Adrenal gland (tissue), 19 donors: ENCODE measurements at places on chromosomes 7 and 10. TPM values are rescaled to one million over a fixed set of nuclear protein-coding genes. Genes with fewer than 3 reads are reported as not detected.
A peak's percentile ranks its signal among the peaks of the same experiment; 100 is the strongest.

DNA sequence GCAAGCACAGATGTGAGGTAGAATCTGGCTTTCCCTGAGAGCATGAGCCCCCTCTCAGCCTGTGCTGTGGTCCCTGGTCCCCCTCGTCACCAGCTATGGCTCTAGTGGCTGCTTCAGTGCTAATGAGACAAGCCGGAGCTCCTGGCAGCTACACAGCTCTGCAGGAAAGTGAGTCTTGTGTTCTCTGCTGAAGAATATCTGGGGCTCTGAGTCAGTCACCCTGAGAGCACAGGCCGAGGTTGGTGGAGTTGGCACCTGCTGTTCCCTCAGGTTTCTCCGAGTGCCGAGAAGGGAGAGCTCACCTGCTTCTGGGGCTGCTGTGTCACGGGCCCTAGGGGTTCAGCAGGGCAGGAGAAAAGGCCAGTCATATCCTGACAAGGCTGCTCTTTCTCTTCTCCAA, 37.2 kb upstream of the GJD4 start:
- peaks cover 14% of the 10 kb centered on the region for H3K4me1 ChIP-seq
- no peak overlapping the region for H3K4me3 ChIP-seq
- no peak for DNase-seq
- no peaks in the 10 kb centered on the region for H3K36me3 ChIP-seq

DNA sequence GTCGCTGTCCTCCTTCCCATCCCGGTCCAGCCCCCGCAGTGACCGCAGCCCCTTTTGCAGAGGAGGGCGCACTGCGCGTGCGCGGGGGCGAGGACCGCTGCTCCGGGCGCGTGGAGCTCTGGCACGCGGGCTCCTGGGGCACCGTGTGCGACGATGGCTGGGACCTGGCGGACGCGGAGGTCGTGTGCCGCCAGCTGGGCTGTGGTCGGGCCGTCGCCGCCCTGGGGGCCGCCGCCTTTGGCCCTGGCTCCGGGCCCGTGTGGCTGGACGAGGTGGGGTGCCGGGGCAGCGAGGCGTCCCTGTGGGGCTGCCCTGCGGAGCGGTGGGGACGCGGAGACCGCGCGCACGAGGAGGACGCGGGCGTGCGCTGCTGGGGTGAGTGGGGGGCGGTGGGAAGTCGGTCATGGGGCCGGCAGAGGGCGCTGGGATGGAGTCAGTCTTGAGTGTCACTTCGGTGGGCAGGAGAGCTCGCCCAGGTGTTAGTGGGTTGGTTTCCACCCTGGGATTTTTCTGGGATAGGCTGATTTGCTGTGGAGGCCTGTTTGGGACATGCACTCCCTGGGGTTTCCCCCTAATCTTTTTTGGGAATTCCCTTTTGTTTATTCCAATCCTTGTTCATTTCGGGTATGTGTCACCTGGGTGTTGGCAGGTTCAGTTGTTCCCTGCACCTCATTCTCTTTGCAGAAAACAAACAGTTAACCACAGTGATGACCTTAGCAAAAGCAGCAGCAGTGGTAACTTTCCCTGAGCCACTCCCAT, 11.6 kb downstream of the SCART1 start:
- no peaks in the 10 kb centered on the region for H3K36me3 ChIP-seq
- DNase-seq, result no peak
- H3K27ac ChIP-seq, result no peak overlapping the region

DNA sequence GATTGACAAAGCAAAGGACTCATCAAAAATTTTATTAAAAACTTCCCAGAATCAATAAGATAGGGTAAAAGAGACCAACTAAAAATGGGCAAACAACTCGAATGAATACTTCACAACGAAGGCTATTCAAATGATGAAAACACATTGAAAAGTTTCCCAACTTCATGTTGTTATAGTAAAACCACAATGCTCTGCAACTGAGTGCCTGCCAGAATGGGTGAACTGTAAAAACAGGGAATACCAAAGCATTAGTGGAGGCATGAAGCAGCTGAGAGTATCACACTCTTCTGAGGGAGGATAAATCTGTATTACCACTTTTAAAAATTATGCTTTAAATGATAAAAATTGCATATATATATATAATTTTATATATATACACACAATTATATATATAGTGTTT, 1214.7 kb downstream of the SORCS3 start:
- no peaks in the 10 kb centered on the region for H3K4me1 ChIP-seq
- no peak overlapping the region for H3K27ac ChIP-seq
- no peaks in the 10 kb centered on the region for H3K36me3 ChIP-seq
- DNase-seq, result no peak
- H3K27me3 ChIP-seq, result no peaks in the 10 kb centered on the region
- no peak overlapping the region for H3K4me3 ChIP-seq

- H3K36me3 ChIP-seq, result no peaks in the 10 kb centered on the region
- H3K27me3 ChIP-seq, result no peaks in the 10 kb centered on the region
- no peak overlapping the region for H3K27ac ChIP-seq
- DNase-seq, result no peak
These were observed 626.9 kb downstream of the ZWINT start for GRCh38 chr10:55734112-55734511.

DNA sequence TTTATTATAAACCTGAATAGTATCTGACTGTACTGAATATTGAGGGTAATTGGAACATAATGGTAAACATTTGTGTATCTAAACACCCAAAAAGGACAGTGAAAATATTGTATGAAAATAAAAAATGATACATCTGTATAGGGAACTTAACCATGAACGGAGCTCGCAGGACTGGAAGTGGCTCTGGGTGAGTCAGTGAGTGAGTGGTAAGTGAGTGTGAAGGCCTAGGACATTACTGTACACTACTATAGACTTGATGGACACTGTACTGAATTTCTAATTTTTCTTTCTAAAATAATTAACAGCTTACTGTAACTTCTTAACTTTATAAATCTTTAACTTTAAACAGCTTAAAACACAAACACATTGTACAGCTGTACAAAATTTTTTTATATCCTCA, 454.5 kb upstream of the FZD8 start:
- no peaks in the 10 kb centered on the region for H3K4me1 ChIP-seq
- DNase-seq, result no peak
- H3K27me3 ChIP-seq, result no peaks in the 10 kb centered on the region
- H3K27ac ChIP-seq, result no peak overlapping the region

- H3K27ac ChIP-seq, result peak overlapping the region; percentile 52
- H3K36me3 ChIP-seq, result no peaks in the 10 kb centered on the region
- H3K4me1 ChIP-seq, result no peaks in the 10 kb centered on the region
- no peak for DNase-seq
These were observed 570.8 kb upstream of the MGMT start for GRCh38 chr10:128896116-128896795.

Gene PAPSS2
- 512 TPM for total RNA-seq

- H3K27ac ChIP-seq, result no peak overlapping the region
- H3K4me1 ChIP-seq, result no peaks in the 10 kb centered on the region
- H3K36me3 ChIP-seq, result no peaks in the 10 kb centered on the region
- H3K27me3 ChIP-seq, result no peaks in the 10 kb centered on the region
These were observed 51.3 kb downstream of the BRAF start for GRCh38 chr7:140873434-140873833.

GRCh38 chr7:44215531-44215930, 14.8 kb downstream of the YKT6 start:
- H3K4me1 ChIP-seq, result no peaks in the 10 kb centered on the region
- DNase-seq, result no peak
- H3K36me3 ChIP-seq, result no peaks in the 10 kb centered on the region

Gene FKBP6
- total RNA-seq, result not detected

Gene CALHM1
- not detected for total RNA-seq

DNA sequence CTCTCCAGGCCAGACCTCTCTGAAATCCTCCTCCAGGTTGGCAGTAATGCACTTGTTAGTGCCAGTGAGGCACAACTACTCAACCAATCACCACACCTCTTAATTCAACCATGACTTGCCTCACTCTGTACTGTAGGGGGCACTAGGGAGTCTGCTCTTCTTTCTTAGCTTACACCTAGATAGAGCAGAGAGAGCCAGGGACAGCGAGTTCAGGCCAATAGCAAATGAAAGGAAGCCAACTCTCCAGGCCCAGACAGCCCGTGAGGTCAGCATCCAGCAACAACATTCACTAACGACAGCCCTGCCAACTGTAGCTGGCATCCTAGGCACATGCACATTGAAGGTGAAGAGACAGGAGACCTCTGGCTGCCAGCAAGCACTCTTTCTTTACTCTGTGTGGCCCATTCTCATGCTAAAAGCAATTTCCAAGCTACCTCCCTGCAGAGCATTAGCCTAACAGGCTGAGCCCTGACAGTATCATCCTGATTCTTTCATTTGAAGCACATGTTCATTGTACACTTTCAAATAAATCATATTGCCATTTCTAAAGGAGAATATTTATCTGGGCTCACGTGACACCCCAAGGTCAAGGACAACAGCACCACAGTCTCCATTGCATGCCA, 136.3 kb downstream of the DPY19L1 start:
- H3K27me3 ChIP-seq, result no peaks in the 10 kb centered on the region
- no peak overlapping the region for H3K27ac ChIP-seq
- no peak for DNase-seq
- H3K4me3 ChIP-seq, result no peak overlapping the region
- no peaks in the 10 kb centered on the region for H3K4me1 ChIP-seq
- no peaks in the 10 kb centered on the region for H3K36me3 ChIP-seq

DNA sequence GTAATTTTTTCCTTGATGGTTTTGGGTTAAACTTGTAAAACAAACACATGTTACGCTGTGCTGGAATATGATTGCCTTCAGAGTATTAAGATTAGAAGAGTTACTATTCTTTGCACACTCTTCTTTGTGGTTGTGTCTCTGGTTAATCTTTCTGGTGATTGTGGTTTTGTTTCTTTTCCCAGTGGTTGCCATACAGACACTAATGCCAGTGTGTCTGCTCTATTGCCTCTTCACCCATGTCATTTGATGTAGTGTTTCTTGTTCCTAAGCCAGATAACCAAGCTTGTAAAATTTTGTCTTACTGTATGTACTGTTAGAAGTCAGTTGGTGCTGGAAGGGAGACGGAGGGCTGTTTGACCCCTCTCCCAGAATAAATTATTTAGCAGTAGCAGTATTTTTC, 124.8 kb downstream of the PHTF2 start:
- DNase-seq, result no peak
- H3K4me1 ChIP-seq, result no peaks in the 10 kb centered on the region
- H3K27me3 ChIP-seq, result no peaks in the 10 kb centered on the region
- H3K4me3 ChIP-seq, result no peak overlapping the region

- no peak overlapping the region for H3K4me3 ChIP-seq
- H3K27me3 ChIP-seq, result no peaks in the 10 kb centered on the region
- no peak overlapping the region for H3K27ac ChIP-seq
- no peak for DNase-seq
- no peaks in the 10 kb centered on the region for H3K36me3 ChIP-seq
These were observed 3.1 kb downstream of the CD36 start for GRCh38 chr7:80641548-80641947.

- H3K36me3 ChIP-seq, result no peaks in the 10 kb centered on the region
- DNase-seq, result peak; percentile 32
- no peak overlapping the region for H3K4me3 ChIP-seq
- H3K4me1 ChIP-seq, result no peaks in the 10 kb centered on the region
These were observed 42.1 kb upstream of the RASGEF1A start for GRCh38 chr10:43308986-43309385.

- no peaks in the 10 kb centered on the region for H3K36me3 ChIP-seq
- no peak overlapping the region for H3K27ac ChIP-seq
These were observed 6.9 kb downstream of the IRF5 start for GRCh38 chr7:128944487-128945236.

DNA sequence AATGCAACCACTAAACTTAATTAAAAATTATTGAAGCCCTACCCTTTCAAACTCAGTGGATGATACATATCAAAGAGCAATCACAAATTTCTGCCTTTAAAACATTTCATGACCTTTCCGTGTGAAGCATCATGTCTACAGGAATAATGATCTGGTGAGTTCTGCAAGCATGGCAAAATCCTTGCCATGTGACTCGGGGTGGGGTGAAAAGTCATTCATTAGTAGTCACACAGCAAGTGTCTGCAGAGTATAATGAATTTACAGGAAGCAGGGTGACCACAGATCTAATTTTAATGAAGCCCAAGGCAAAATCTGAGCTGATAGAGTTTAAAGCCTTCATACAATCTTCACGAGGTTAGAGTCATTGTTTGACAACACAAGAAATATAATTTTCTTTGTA, 351.9 kb downstream of the THSD7A start:
- no peak for DNase-seq
- no peaks in the 10 kb centered on the region for H3K36me3 ChIP-seq
- H3K27me3 ChIP-seq, result no peaks in the 10 kb centered on the region

DNA sequence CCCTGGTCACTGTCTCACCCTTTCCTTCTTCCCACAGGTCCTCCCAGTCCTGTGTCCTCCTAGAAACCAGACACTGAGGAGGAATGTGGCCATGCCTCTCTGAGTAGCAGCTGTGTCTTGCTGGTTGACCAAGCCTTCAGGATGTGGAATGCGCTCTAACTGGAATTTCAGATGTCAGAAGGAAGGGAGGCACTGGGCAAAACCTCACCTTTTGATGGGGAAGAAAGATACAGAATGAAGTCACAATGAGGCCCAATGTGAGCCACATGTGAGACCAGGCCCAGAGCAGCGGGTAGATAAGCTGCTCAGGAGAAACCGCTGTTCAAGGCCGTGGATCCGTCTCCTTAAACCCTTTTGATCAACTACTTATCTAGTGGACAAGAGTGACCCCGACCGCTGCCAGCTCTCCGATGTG, 54.8 kb upstream of the ECHDC3 start:
- H3K4me1 ChIP-seq, result peaks cover 31% of the 10 kb centered on the region
- no peaks in the 10 kb centered on the region for H3K36me3 ChIP-seq
- H3K27ac ChIP-seq, result peak overlapping the region; percentile 80
- no peaks in the 10 kb centered on the region for H3K27me3 ChIP-seq
- DNase-seq, result peak; percentile 55

- H3K4me1 ChIP-seq, result no peaks in the 10 kb centered on the region
- H3K36me3 ChIP-seq, result no peaks in the 10 kb centered on the region
- no peak overlapping the region for H3K27ac ChIP-seq
- H3K27me3 ChIP-seq, result no peaks in the 10 kb centered on the region
These were observed 431.9 kb downstream of the TNS3 start for GRCh38 chr7:47149971-47150370.

DNA sequence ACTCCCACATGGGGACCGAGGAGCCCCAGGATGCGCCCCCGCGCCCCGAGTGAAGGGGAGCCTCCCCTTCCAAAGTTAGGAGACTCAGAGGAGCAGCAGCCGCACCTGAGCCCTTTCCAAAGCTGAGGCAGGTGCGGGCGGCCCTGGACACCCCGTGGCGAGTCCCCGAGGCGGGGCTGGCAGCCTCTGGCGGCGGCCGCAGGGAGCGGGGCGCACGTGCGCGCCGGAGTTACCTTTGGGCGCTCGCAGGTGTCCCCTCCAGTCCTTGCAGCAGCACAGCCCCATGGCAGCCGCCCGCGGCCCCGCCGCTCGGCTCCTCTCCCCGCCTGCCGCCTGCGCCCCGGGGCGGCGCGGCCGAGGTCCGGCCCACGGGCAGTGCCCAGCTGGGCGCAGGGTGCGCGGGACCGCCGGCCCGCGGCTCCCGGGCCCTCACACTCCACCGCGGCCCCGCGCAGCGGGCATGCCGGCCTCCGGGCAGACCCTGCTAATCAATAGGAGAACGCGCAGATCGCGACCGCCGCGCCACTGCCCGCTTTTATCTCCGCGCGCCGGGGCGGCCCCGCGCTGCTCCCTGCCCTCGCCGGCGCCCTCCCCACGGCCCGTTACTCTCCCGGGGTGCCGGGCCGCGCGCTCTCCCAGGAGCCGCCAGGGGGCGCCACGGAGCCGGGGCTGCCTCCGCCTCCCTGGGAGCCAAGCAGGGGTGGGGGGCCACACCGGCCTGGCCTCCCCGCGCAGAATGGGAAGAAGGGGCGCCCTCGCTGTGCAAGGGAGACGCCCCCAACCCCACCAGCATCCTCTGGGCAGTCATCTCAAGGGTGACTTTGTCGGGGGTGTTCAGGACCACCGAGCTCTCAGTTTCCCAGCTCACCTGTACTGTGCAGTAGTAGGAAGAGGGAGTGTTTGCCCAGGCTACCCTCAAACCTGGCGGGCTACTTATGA, 80.8 kb downstream of the ARHGAP22 start:
- H3K27ac ChIP-seq, result no peak overlapping the region
- H3K4me3 ChIP-seq, result peak overlapping the region; percentile 22
- H3K4me1 ChIP-seq, result peaks cover 12% of the 10 kb centered on the region
- H3K36me3 ChIP-seq, result no peaks in the 10 kb centered on the region
